Occipital lobe (tissue), 3 donors: ENCODE measurements at places on chromosomes 5 and 9. TPM values are rescaled to one million over a fixed set of nuclear protein-coding genes. Genes with fewer than 3 reads are reported as not detected.

RBM18 gene
- 18.1 TPM for total RNA-seq

PTPN3 gene
- total RNA-seq: 5.3 TPM

PCDHA8 gene
- 11.1 TPM for total RNA-seq

FST gene
- total RNA-seq: 3.0 TPM

PCDHA12 gene
- 19.8 TPM for total RNA-seq

TYRP1 gene
- 0.31 TPM for total RNA-seq

DMXL1 gene
- 120 TPM for total RNA-seq
